IPS-NIHi11 (cell line): ENCODE measurements at places on chromosomes 7 and 10.

DNA sequence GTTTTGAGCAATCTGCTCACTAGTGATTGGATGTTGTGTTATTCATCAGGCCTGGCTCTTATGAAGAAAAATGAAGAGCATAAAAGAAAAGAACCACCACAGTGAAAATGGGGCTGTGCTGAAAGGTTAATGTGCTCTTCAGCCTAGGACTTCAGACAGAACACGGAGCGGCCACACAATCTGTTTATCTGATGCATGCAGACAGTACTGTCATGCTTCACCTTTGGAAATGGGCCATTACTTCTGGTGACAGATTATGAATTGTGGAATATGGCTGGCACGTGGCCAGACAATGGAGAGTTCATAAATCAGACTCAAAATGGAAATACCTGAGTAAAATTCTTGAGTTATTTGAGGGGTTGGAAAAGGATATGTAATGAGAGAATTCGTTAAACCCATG, 86.0 kb upstream of the NOBOX start:
- DNase-seq: no peak

GRCh38 chr10:28280652-28281051, 22.2 kb downstream of the MPP7 start:
- DNase-seq: no peak

GRCh38 chr7:131300572-131301466, 26.9 kb upstream of the MKLN1 start:
- peak; percentile 63 for DNase-seq

- no peak for DNase-seq
Measured at GRCh38 chr7:131636092-131636491, 79.7 kb upstream of the PODXL start.

- DNase-seq: no peak
Measured at GRCh38 chr10:29835055-29835454, 200.3 kb upstream of the SVIL start.

- peak; percentile 21 for DNase-seq
Measured at GRCh38 chr10:89695307-89695706, 6.1 kb upstream of the KIF20B start.

GRCh38 chr7:27302590-27302989, 60.0 kb downstream of the EVX1 start:
- DNase-seq: no peak

DNA sequence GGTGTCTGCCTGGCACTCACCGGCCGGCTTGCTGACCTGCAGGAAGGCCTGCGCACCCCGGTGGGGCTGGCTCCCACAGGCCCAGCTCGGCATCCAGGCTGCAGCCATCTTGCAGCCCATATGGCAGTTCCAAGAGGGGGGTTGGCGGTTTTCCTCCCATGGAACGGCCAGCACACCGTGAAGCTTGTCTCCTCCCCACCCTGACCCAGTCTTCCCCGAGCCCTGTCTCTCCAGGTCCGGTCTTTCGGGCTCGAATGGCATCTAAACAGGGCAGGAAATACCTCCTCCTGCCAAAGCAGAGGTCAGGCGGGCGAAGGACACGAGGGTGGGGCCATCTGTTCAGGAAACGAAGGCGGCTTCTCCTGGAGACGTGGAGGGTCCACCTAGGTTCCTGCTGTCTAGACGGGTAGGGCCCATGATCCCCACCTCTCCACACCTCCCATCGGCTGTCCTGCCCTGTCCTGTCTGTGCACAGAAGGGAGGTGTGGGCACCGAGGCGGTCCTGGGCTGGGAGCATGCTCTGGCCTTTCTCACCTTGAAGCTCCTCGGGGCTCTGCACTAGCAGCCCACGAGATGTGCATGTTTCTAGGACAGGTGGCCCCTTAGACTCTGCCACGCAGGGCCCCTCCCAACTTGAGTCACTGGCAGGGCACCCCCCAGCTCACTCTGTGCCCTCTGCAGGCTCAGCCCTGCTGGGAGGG, 113.7 kb upstream of the DIP2C start:
- no peak for DNase-seq
